ENCODE measurements at places on chromosomes 11 and 22.

DNA sequence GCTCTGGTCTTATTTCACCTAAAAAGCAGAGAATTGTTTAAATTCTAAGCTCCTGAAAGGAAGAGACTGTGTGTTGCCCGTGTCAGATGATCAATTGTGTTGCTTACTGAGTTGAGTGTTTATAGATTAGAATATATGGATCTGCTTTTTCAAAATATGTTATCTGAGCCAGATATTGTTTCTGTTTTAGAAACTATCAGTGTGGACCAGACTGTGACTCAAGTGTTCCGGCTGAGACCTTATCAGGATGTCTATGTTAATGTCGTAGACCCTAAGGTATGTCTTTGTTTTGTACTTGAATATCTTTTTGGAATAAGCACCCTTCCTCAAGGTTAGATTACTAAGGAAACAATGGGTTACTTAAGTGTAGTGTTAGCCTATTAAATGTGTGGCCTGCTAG lies 11.0 kb downstream of the DEPDC5 start:
- no peak for DNase-seq

- DNase-seq, result no peak
These were observed 135.4 kb downstream of the SLC17A6 start for GRCh38 chr11:22473586-22473985.

GRCh38 chr11:79226126-79226525 lies 214.7 kb downstream of the TENM4 start:
- DNase-seq, result no peak

DNA sequence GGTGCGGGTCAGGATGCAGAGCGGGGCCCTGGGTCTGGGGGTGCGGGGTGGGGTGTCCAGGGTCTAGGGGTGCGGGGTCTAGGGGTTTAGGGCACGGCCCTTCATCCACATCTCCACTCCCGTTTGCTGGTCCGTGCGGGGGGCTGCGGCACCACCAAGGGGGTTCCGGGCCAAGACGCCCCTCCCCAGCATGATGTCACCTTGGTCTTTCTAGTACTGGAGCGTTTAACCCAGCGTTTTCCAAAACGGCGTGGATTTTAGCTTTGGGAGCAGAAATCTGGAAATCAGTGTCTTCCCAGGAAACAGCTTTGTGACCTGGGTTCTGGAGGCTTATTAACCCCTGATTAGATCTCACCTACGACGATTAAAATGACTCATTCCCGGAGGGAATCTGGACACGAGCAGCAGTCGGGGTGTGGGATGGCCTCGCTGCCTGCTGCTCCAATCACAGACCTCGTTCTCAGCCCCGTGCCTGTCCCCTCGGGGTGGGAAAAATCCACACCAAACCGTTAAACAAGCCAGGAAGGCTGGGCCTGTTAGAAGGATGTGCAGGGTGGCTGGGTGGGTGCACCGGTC lies 759 bp downstream of the AP2A2 start:
- DNase-seq, result no peak

DNA sequence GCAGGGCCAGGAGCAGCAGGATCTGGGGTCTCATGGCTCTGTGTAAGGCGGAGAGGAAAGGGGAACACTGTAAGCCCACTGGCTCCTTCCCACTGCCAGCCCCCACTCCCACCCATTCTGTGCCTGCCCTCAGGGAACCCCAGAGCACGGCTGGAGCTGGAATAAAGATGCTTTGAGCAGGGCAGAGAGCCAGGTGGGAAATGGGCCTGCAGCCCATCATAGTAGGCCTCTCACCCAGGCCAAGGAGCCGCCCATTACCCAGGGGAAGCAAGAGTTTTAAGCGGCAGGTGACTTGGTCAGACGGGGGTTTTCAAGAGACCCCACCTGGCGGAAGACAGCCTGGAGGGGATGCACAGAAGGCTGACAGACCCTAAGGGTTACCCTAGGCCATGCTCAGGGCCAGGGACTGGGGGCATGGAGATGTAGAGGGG lies 4.6 kb downstream of the LRRC32 start:
- DNase-seq, result no peak

DNA sequence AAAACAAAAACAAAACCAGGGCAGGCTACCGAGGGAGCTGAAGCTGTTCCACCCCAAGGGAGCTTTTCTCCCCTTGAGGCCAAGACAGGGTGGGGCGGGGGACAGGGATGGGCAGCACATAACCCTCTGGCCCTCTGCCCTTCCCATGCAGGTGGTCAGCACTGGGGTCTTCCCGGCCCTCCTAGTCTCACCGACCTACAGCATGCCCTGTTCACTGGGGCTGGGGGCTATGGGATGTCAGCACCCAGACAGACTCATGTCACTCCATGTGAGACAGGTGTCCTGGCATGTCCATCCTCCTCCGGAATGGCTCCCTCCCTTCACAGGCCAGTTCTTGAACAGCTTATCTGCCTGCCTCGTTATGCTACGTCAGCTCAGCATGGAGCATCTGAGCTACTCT lies 51.7 kb downstream of the DSCAML1 start:
- no peak for DNase-seq

GRCh38 chr11:112789481-112789880 lies 171.7 kb upstream of the NCAM1 start:
- DNase-seq, result no peak

- DNase-seq, result no peak
These were observed 53.3 kb downstream of the CACNA1I start for GRCh38 chr22:39623603-39624500.

GRCh38 chr11:85886089-85887056 lies 31.2 kb downstream of the CCDC83 start:
- no peak for DNase-seq

DNA sequence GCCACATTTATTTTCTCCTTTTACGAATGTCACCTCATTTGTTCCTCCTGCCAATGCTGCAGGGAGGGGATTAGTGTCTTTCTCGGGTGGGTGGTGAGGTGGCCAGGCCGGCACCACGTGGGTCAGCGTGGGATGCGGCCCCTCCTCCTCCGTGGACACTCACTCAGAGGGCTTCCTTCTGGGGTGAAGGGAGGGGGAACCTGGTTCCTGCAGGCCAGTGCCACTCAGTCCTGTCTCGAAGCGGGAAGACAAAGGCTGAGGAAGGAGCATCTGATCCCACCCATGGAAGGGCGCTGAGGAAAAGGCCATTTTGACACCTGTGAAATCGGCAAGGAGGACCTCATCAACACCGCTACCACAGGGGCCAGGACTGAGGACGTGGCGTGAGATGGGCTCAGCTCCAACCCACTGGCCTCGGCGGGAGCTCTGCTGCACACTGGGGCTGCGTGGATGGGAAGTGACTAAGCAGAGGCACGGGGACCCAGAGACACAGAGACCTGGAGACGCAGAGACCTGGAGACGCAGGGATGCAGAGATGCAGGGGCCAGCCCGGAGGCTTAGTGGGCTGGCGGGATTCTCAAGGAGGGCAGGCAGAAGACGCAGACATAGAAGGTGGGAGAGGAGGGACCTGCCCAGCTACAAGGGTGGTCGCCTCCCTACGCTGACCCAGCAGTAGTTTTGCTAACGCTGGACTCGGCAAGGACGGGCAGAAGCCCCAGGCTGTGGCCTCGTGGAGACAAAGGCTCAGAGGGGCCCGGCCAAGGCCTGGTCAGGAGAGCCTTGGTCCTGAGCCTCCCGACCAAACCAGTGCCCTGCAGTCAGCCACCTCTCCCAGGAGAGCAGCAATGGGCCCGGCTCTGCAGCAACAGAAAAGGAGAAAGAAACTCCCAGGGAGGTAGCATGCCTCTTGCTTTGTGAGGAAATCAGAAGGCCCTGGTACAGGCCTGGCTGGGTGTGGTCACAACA lies 1071.2 kb downstream of the BRD1 start:
- DNase-seq, result no peak

DNA sequence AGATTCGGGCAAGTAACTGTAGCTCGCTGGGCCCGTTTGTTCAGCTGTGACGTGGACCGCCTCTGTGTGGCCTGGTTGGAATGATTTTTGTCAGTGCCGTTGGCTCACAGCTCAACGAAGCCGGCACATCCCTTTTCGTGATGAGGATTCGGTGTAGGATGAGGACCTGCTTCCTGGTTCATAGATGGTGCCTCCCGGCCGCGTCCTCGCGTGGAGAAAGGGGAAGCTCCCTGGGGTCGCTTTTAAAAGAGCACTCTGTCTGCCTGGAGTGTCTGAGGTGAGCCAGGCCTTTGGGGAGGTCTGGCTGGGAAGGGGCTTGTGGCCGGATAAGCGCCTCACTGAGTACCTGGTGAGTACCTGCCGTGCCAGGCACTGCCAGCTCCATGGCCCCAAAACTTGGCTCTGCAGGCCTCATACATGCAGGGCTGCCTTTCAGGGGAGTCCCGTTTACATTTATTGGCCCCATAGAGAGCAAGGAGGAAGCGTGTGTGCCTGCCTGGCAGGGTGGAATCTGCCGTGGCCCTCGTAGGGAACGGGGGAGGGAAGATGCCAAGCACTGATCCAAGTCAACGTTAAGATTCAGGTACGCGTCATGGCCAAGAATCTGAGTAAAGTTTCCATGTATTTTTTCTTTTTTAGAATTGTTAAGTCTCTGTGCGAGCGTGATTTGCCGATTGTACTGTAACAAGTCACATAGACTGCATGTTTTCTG lies 88.4 kb downstream of the ARHGAP8 start:
- DNase-seq, result no peak

- DNase-seq, result no peak
These were observed 114.1 kb upstream of the CLPB start for GRCh38 chr11:72548463-72548862.

- no peak for DNase-seq
These were observed 134.7 kb downstream of the JRKL start for GRCh38 chr11:96524475-96524874.

DNA sequence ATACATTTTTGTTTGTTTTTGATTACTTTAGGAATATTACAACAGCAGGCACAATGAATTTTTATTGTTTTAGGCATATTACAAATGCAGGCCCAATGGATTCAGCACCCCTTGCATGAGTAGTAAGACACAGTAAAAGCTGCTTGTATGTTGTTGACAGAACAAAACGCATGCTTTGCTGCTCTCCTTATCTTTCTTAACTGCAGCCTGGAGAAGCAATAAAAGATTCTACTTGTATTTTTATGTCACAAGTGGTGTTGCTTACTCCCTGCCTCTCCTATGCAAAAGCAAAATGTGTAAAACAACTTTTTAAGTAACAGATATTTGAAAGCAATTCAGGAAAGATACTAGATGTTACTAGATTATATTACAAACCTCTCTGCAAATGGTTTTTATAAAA lies 73.9 kb downstream of the TRPC6 start:
- DNase-seq, result no peak

GRCh38 chr11:121351083-121351630 lies 58.6 kb downstream of the SC5D start:
- DNase-seq, result no peak

GRCh38 chr11:101567071-101567470 lies 16.7 kb downstream of the TRPC6 start:
- no peak for DNase-seq

DNA sequence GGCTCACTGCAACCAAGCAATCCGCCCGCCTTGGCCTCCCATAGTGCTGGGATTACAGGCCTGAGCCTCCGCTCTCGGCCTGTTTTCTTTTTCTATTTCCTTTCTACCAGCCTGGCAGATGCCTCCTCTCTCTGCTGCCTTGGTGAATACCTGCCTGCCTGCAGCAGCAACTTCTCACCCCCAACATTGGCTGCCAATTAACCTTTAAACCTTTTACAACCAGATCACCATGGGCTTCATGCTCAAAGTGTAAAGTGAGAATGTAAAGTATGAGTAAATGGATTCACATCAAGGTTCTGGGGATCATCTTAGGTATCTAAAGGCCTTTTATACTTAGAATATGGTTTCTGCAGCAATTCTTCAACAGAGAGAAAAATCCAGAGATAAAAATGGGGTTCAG lies 13.0 kb upstream of the FCHSD2 start:
- DNase-seq, result no peak

GRCh38 chr22:47380692-47381091 lies 618.2 kb downstream of the TBC1D22A start:
- DNase-seq, result no peak

- no peak for DNase-seq
These were observed 842 bp downstream of the HEPACAM start for GRCh38 chr11:124934862-124935547.

- no peak for DNase-seq
These were observed 455.8 kb downstream of the TMEM135 start for GRCh38 chr11:87493516-87493915.

GRCh38 chr22:45977551-45978274 lies 751 bp upstream of the WNT7B start:
- DNase-seq, result no peak

GRCh38 chr11:123707606-123708205 lies 33.8 kb downstream of the ZNF202 start:
- peak; percentile 17 for DNase-seq

DNA sequence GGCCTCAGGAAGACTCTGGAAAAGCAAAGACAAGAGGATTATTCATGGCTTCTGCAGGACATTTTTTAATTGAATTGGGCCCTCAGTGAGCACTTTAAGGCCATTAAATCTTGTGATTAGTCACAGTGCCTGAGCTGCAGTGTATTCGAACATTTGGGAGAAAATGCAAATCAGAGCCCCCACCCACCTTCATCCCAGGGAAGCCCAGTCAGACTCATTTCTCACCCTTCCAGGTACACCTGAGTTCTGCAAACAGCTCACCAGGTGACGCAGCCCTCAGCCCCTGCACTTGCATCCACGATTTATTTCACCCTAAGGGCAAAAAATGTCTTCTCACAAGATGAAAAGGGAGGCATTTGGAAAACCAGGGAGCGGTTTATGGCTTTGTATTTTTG lies 128.7 kb downstream of the MPPED1 start:
- no peak for DNase-seq

DNA sequence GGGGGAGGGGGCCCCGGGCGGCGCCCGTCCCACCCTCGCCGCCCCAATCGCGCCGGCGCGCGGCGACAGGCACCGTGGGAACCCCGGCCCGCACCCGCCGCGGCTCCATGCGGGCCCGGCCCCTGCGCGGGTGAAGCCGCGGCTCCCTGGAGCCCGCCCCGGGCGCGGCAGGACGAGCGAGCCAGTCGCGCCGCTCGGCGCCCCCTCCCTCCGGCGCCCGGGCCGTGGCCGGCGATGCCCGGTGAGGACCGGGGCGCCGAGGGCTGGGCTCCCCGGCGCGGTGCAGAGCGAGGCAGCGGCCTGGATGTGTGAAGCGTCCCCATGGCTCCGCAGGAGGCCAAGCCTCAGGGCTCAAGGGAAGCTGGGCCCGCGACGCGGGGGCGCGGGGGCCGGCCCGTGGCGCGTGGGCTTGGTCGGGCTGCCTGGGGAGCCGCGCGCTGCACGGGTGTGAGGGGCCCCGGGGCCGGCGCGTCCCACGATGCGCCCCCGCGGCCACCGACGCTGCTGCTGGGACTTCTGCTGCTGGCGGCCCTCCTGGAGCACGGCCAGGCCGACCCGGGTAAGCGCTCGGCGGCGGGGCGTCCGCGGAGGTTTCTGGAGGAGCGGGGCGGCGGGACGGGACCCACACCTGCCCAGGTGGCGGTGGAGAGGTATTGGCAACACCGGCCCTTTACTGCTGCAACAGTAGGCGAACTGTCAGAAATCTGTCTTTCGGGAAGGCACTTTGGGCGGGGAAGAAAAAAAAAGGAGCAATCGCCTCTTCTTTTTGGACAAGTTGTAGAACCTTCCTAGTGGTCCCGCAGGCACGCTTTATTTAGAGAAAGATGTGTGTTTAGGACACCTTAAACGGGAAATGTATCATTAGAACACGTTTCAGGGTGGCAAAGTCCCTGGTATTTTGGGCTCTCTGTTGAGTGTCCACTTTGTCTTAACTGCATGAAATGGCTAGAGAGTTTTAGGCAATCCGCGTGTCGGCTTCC lies 119.4 kb downstream of the HIPK3 start:
- DNase-seq, result no peak

All from stimulated activated naive B cell treated with anti-CD40 and anti-IgM and Interleukin-4, amounts not matched to agents 10 μg/mL and 1 μg/mL and 100 μg/mL, for 72 hours (primary cell).